ENCODE measurements at places on chromosomes 6 and 20.

GRCh38 chr6:56715741-56716140 is 73.1 kb upstream of the DST start:
- DNase-seq: no peak

- peak; percentile 55 for DNase-seq
These were observed 10.9 kb downstream of the IL20RA start for GRCh38 chr6:137033828-137034227.

- DNase-seq: no peak
These were observed 56.1 kb upstream of the STMND1 start for GRCh38 chr6:17045581-17046322.

DNA sequence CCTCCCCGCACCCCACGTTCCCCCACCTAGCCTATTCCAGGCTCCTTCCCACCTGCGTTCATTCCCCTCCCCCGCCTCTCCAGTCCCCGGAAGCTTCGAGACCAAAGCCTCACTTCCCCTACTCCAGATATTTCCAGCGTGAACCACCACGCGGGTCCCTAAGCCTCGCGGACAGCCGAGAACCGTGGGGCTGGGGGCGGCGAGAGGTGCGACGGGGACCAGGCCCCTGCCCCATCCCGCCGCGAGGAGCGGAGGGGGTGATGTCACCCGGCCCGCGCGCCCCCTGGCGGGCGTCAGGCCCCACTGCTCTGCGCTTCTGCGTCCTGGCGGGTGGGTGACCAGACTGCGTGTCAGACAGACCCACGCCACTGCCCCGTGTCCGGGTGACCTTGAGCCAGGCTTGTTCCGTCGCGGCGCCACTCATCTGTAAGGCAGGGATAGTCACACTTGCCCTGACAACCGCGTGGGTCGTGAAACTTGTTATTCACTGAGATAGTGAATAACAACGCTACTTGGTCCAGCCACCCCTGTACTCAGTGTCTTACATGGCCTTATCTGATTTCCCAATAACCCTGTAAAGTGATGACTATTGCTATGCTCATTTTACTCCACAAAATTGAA is 9.0 kb upstream of the HSP90AB1 start:
- peak; percentile 88 for DNase-seq

DNA sequence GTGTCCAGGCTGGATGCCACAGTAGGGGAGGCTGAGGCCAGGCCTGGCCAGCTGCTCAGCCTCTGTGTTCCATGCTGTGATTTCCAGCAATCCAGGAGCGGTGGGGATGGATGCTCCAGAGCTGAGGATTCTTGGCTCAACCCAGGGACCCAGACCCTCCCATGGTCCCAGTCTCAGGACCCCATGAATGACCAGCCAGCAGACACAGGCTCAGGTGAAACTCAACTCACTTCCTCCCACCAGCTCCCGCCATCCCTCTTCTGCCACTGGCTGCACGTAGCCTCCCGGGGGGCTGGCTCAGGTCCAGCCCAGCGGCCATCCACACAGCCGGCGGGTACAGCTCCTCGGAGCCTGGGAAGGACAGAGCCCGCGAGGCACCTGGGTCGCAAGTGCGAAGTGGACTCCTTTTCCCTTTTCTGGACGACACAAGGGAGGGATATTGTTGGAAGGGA is 54.5 kb upstream of the DACT2 start:
- DNase-seq: no peak

DNA sequence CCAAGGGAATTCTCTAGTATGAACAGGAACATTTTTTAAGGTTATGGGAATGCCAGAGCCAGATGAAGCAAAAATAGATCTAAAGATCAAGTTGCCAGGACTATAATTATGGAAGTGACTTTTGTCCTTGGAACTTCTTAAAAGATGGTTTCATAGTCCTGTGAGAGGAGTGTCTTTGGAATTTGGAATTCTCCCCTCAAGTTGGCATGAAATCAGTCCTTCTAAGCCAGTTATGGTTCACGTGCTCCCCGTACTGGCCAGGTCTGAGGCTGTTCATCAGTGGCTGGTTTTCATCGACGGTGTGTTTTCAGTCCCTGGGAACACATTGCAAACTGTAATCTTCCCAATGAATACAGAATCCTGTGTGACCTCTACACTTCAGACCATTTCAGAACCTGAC is 63.1 kb downstream of the VGLL2 start:
- DNase-seq: no peak

DNA sequence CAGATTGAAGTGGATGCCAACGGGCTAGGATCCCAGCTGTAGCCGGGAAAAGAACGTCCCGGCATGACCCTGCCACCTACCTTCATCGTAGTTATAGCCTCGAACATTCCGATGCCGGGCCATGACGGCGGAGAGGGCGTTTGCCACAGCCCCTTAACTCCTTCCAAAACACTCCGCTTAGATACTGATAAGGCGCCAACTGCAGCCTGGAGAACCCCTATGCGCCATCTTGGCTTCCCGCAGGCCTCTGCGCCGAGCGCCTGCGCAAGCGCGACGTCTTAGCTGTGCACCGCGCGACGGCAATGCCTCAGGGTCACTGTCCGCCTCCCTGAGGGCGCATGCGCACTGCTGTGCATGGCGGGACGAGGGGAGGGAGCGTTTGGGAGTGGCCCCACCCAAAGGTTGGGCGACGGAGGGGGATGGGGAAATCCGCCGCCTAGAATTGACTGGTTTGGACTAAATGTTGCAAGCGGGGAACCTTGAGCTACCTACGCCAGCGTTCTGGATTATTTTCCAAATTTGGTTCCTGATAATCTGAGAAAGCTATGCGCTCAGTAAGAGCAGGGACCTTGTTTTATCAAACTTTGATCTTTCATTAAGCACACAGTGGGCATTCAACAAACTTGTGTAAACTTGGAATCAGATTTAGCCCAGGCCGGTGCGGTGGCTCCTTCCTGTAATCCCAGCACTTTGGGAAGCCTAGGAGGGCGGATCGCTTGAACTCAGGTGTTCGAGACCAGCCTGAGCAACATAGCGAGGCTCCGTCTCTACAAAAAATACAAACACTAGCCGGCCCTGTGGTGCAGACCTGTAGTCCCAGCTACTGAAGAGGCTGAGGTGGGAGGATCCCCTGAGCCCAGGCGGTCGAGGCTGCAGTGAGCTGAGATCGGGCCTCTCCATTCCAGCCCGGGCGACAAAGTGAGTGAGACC is at the start of gene HBS1L:
Gene HBS1L, minus strand, starts transcription at position 254 of the 930 bp plus-strand sequence. Its CDS starts 131 bp downstream, at position 123.
- DNase-seq: peak; percentile 93

- no peak for DNase-seq
These were observed 28.9 kb upstream of the CD83 start for GRCh38 chr6:14088600-14089192.

DNA sequence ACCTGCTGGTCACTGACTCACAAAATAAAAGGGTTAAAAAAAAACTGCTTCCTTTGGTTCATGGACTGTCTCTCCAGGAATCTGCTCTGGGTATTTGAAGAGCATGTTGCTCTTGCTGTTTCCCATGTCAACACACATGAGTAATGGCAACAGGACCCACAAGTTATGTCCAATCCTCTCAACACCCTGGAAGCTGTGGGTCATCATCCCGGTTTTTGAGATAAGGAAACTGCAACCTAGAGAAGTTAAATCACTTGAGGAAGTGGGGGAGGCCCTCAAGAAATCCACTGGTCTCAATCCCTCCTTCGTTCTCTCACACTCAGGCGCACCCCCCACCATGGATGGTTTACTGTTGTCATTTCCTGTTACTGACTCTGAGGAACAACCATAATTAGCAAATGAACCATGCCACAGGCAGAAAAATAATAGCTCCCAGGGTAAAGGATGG is 12.4 kb downstream of the MAP1LC3A start:
- DNase-seq: no peak

DNA sequence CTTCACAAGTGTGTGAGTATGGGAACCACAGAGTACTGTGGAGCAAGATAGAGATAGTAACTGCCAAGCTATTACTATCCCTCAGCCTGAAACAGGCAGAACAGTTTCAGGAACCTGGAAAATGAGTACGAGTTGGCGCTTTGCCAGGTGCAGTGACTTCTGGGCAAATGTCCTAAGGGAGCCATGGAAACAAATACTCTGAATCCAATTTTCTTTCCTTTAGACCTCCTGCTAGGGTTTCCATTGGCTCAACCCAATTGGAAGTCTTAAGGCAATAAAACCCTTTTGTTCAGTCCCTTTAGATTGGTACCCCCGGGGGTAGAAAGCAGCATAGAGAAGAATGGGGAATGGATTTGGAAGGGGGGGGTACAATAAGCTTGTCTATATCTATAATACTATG is 205.0 kb upstream of the EPHA7 start:
- no peak for DNase-seq

DNA sequence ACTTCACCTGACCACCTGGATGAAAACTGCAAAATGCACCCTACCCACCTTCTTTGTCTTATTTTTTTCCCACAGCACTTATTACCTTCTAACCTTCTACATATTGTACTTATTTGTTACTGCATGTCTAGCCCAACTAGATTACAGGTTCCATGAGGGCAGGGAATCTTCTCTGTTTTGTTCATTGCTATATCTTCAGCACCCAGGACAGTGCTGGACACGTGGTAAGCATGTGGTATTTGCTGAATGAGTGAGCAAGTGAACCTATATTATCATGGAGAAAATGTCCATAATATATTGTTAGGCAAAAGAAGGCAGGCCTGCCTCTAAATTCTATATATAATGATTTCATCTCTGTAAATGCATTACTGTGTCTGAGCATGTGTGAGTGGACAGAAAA is 107.0 kb downstream of the TRERF1 start:
- no peak for DNase-seq

GRCh38 chr20:2086177-2086979 is 15.2 kb upstream of the STK35 start:
- DNase-seq: no peak

GRCh38 chr6:17448165-17448564 is 54.8 kb downstream of the CAP2 start:
- no peak for DNase-seq

DNA sequence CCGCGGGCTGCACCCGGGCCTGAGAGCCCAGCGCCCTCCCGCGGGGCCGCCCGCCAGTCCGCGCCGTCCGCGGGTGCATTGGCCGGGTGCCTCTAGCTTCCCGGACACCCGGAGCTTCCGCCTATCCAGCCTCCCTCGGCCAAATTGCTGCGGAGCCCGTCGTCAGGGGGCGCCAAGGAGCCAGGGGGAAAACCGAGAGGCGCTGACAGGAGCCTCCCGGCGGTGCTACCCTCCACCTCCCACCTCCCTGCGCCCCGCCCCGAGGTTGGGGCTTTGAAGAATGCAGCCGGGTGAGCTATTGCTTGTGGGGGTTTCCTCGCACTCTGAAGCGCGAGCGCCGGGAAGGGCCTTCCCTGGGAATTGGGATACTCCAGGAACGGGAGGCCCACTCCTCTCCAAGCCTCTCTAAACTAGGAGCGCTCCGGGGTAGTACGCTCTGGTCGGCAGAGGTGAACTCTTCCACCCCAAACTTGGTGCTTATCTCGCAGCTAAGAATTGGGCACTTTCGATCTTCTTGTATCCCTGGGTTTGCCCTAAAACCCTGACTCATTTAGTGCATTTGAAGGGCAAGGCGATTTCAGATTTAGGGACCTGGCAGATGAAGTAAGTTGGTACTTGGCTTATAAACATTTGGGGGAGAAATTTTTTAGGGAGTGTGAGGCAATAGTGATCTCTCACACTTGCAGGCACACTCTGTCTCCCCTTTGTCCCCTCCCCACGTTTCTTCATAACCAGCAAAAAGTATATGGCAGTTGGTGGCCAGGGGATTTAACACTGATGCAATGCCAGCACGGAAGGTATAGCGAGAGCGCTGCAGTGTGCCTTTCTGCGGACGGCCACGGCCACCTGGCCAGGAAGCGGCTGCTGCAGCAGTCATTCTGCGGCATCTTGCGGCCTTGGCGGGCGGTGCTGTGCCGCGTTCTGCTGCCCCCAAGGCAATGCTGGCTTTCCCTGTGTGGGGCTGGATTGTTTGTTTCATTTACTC is 556 bp downstream of the BEND6 start:
- peak; percentile 87 for DNase-seq

- no peak for DNase-seq
These were observed 181.0 kb downstream of the TFAP2C start for GRCh38 chr20:56810141-56810540.

DNA sequence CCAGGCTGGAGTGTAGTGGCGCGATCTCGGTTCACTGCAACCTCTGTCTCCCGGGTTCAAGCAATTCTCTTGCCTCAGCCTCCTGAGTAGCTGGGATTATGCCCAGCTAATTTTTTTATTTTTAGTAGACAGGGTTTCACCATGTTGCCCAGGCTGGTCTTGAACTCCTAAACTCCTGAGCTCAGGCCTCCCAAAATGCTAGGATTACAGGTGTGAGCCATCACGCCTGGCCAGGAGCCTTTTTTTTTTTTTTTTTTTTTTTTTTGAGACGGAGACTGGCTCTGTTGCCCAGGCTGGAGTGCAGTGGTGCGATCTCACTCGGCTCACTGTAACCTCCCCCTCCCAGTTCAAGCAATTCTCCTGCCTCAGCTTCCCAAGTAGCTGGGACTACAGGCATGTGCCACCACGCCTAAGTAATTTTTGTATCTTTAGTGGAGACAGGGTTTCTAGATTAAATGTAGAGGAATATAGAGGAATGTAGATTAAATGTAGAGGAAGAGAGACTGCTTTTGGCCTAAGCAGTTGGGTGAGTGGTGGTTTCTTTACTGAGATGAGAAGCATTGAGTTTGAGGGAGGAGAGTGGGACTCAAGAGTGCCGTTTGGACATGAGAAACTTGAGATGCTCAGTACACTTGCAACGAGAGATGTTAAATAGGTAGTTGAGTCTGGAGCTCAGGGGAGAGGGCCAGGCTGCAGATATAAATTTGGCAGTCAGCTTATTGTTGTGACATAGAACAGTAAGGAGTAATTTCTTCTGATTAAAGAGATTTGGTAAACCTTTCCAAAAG is 16.7 kb downstream of the VAPB start:
- no peak for DNase-seq

DNA sequence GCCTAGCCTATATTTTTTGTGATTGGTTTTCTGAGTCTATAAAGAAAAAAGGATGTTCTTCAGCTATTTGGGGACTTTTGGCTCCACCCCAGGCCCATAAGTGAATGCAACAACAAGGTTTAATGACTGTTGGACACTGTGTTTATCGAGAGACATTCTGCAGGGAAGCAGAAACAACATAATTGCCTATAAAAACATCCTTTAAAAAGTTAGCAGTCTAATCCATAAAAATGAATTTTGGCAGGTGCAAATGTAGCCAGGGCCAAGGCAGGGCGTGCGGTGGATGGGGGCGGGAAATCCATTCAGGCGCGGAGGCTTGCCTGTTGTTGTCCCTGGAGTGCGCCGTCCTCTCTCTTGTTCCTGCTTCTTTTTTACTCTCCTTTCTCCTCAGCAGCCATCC is 99.3 kb downstream of the PAX1 start:
- DNase-seq: no peak
